ENCODE measurements at places on chromosomes 5 and 9.

DNA sequence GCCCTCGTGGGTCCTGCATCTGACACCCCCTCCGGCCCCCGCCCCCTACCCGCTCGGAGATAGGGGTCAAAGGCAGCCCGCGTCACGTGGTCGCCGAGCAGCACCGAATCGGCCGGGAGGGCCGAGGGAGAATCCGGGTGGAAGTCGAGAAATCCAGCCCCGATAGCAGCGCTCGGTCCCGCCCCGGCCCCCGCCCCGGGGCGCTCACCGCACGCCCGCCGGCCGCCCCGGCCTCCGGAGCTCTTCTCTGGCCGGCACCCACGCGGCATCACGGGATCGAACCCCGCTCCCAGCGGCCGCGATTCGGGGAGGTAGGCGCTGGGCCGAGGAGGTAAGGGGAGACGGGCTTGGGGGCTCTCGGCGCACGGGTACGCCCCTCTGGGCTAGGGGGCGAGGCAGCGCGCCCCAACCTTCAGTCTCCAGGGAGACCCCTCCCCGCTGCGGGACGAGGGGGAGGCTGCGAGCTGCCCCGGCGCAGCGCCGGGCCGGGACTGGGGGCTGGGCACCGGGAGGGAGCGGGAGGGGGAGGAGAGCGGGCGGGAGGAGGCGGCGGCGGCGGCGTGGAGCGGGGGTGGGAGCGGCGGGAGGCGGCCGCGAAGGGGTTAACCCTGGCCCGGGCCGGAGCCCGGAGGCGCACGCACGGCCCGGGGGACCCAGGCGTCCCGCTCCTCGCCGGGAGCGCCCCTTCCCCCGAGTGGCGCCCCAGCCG lies 22.1 kb upstream of the NDST1 start:
- DNase-seq: peak; percentile 14

DNA sequence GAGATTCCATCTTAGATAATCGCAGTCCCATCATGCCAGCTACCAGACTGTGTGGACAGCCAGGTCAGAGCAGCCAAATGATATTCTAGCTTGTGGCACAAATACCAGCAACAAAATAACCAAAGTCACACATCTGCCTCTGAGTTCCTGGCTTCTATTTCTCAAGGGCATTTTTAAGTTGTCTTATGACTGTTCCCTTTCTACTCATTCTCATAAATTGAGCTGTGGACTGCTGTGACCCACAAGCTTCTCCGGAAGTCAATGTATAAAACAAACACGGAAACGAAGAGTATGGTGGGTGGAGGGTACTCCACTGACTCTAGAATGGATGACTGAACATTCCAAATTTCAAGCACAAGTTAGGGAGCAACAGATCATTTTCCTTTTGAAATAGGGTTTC lies 43.9 kb downstream of the PDCD1LG2 start:
- DNase-seq: no peak

DNA sequence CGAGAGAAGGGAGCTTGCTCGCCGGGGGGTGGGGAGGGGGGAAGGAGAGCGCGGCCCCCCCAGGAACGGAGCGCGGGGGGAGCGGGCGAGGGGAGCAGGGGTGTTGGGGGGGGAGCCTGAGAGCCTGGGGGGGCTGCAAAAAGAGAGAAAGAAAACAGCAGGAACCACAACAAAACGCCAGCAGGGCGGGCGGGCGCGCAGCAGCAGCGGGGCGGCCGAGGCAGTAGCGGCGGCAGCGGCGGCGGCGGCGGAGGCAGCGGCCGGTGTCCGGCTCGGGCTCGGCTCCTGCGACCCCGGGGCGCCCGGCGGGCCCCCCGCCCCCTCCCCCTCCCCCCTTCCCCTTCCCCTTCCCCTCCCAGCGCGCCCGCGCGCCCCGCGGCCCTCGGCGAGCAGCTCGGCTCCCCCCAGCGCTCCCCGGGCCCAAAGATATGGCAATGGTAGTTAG lies 1.6 kb downstream of the NR2F1 start:
- no peak for DNase-seq

- DNase-seq: peak; percentile 48
These were observed at the start of gene NME5 for GRCh38 chr5:138138949-138139780. Gene NME5 (minus strand): TSS chr5:138139428. CDS start chr5:138138780, 648 bp downstream.
